ENCODE measurements at places on chromosomes 12 and 14.

- peaks cover 8% of the 10 kb centered on the region for H3K27me3 ChIP-seq
- no peaks in the 10 kb centered on the region for H3K36me3 ChIP-seq
- H3K4me1 ChIP-seq: no peaks in the 10 kb centered on the region
- H3K4me3 ChIP-seq: no peak overlapping the region
- no peak overlapping the region for H3K27ac ChIP-seq
These were observed 296.0 kb downstream of the PCNX1 start for GRCh38 chr14:71203306-71203705.

DNA sequence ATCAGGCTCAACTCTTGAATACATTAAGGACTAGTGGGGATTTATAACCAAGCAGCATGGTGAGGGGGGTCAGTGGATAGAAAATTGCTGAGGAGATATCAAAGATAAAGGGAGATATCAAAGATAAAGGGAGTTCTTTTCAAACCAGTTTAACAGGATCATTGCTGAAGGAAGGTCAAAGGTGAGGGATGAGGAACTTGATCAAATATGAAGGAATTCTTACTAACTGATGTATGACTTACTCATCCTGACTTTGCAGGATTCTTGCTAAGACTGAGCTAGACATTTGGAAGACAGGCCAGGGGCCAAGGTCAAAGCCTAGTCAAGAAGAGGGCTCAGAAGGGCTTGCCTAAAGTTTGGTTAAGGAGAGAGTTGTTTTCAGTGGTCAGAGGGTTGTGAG, 4.8 kb downstream of the ABHD4 start:
- no peak overlapping the region for H3K4me3 ChIP-seq
- peaks cover 32% of the 10 kb centered on the region for H3K36me3 ChIP-seq
- H3K27me3 ChIP-seq: no peaks in the 10 kb centered on the region

- H3K27ac ChIP-seq: no peak overlapping the region
- no peak for DNase-seq
- H3K4me1 ChIP-seq: no peaks in the 10 kb centered on the region
- H3K4me3 ChIP-seq: no peak overlapping the region
- H3K27me3 ChIP-seq: no peaks in the 10 kb centered on the region
- no peaks in the 10 kb centered on the region for H3K36me3 ChIP-seq
These were observed 432.2 kb upstream of the ATXN7L3B start for GRCh38 chr12:74105434-74105833.

DNA sequence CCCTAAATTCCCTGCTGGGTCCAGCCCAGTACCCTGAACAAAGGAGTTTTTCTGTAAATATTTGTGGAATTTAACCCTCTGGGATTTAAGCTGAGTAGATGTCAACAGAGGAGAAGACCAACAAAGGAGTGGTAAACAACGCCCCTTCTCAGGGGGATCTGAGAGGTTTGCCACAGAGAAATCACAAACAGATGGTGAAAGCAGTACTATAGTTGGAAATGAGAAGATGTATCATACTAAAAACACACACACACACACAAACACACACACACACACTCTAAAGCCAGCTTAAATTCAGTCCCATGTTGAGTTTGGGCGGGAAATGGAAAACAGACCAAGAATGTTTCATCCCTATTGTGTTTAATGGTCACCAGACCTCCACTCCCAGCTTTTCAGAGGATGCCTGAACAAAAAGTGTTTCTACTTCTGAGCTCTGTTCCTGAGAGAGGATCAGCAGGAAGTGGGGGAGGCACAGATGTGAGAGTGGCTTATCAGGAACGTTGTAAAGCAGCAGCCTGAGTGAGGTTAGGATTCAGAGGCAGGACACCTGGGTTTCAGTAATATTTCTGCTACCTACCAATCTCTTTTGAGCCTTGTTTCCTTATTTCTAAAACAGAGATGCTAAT, 3.2 kb downstream of the BIN2 start:
- H3K36me3 ChIP-seq: peaks cover 55% of the 10 kb centered on the region
- peak overlapping the region; percentile 91 for H3K27ac ChIP-seq
- peak overlapping the region; percentile 95 for H3K4me3 ChIP-seq
- no peak for DNase-seq
- H3K27me3 ChIP-seq: no peaks in the 10 kb centered on the region
- H3K4me1 ChIP-seq: peaks cover 54% of the 10 kb centered on the region

GRCh38 chr12:48183876-48184548, 568 bp downstream of the CCDC184 start:
- H3K4me3 ChIP-seq: peak overlapping the region; percentile 50
- H3K27me3 ChIP-seq: peaks cover 58% of the 10 kb centered on the region
- peaks cover 12% of the 10 kb centered on the region for H3K4me1 ChIP-seq
- no peak for DNase-seq
- H3K36me3 ChIP-seq: no peaks in the 10 kb centered on the region
- no peak overlapping the region for H3K27ac ChIP-seq

DNA sequence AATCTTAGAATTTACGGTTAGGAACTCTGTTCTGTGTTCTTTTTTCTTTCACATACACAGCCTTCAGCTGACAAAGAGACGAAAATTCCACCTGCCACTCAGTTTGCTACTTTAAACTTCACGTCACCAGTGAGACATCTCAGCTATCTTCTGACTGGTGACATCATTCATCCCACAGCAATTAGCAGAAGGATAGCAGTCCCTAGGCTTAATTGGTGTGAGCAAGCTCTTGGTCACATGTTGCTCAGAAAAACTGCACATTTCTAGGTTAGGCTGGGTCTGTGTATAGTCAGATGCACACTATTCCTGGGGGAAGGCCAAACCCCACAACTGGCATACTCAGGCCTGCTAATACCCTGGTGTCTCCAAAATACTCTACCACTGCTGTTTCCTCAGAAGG, 23.9 kb downstream of the SLC7A7 start:
- H3K4me1 ChIP-seq: peaks cover 4% of the 10 kb centered on the region
- DNase-seq: no peak
- no peaks in the 10 kb centered on the region for H3K36me3 ChIP-seq
- no peak overlapping the region for H3K27ac ChIP-seq

- H3K4me1 ChIP-seq: peaks cover 67% of the 10 kb centered on the region
- H3K4me3 ChIP-seq: no peak overlapping the region
- H3K36me3 ChIP-seq: peaks cover 26% of the 10 kb centered on the region
- no peaks in the 10 kb centered on the region for H3K27me3 ChIP-seq
- no peak overlapping the region for H3K27ac ChIP-seq
These were observed 5.6 kb downstream of the TMED10 start for GRCh38 chr14:75170772-75171171.

- H3K4me1 ChIP-seq: no peaks in the 10 kb centered on the region
- H3K27me3 ChIP-seq: no peaks in the 10 kb centered on the region
- no peaks in the 10 kb centered on the region for H3K36me3 ChIP-seq
- no peak for DNase-seq
These were observed 188.8 kb downstream of the EPS8 start for GRCh38 chr12:15600223-15600935.

GRCh38 chr12:125689576-125690410, 624.6 kb downstream of the AACS start:
- no peaks in the 10 kb centered on the region for H3K36me3 ChIP-seq
- H3K4me3 ChIP-seq: no peak overlapping the region
- no peaks in the 10 kb centered on the region for H3K27me3 ChIP-seq

DNA sequence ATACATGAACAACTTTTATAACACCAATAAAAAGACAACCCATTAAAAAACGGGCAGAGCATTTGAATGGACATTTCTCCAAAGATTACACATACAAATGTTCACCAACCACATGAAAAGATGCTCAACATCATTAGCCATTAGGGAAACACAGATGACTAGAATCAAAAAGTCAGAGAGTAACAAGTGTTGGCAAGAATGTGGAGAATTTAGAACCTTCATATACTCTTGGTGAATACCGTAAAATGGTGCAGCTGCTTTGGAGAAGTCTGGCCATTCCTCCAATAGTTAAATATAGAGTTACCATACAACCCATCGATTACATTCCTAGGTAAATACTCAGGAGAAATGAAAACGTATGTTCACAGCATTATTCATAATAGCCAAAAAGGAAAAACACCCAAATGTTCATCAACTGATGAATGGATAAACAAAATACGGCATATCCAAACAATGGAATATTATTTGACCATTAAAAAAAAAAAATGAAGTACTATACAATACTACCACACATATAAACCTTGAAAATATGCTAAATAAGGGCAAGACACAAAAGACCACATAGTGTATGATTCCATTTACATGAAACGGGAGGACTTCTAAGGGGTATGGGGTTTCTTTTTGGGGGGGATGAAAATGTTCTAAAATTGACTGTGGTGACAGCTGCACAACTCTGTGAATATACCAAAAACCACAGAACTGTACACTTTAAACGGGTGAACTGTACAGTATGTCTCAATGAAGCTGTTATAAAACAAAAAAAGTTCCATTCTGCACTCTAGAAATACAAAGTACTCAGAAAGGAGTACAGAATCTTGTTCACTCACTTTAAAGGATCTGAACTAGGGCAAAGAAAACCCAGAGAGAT, 3.2 kb downstream of the CORO1C start:
- H3K4me3 ChIP-seq: no peak overlapping the region
- no peaks in the 10 kb centered on the region for H3K27me3 ChIP-seq
- H3K27ac ChIP-seq: no peak overlapping the region
- peaks cover 52% of the 10 kb centered on the region for H3K4me1 ChIP-seq
- no peak for DNase-seq

Measured in T-helper 2 cell treated with Interferon-gamma antibody and Interleukin-4, amounts not matched to agents 5 μg/mL and 100 μg/mL, for 36 hours (primary cell).